ENCODE measurements at places on chromosomes 13 and 19. TPM values are rescaled to one million over a fixed set of nuclear protein-coding genes. Genes with fewer than 3 reads are reported as not detected.

CEACAM19 gene
- total RNA-seq = 2.8 TPM

SYCN gene
- not detected for total RNA-seq

MADCAM1 gene
- total RNA-seq = 4.0 TPM

TEX29 gene
- total RNA-seq = 0.22 TPM

ADAMTSL5 gene
- 4.8 TPM for total RNA-seq

F7 gene
- 1.6 TPM for total RNA-seq

DNA sequence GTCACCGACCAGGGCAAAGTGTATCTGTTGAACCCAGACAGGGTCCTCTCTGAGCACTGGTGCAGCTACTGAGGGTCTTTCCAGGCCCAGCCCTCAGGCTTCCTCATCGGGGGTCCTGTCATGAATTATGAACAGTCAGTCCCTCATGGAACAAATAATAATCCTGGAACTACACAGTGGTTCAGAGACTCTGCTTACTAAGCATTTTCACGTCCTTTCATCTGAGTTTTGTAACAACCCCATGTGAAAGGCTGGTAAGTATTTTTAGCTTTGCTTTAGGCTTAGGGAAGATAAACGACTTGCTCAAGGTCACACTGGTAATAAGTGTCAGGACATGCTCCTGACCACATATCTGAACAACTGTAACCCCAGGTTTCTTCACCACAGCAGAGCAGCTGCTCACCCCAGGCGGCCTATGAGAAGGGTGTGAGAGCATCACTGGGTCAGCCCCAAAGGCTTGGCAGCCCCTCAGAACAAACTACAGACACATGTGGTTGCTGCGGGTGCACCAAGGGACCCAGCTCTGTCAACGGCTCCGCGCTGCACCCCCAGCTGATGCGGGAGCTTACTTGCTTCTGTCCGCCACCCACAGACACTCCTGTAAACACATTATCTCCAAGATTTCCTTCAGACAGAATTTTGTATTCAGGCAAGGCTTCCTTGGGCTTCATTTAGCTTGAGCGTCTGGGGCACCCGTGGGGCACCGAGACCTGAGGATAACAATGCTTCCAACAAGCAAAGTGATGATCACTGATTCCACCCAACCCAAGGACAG is 19.4 kb upstream of the GSX1 start:
- peaks cover 27% of the 10 kb centered on the region for H3K27me3 ChIP-seq
- H3K36me3 ChIP-seq = no peaks in the 10 kb centered on the region
- H3K4me3 ChIP-seq = no peak overlapping the region
- no peak overlapping the region for H3K27ac ChIP-seq
- H3K4me1 ChIP-seq = no peaks in the 10 kb centered on the region

DNA sequence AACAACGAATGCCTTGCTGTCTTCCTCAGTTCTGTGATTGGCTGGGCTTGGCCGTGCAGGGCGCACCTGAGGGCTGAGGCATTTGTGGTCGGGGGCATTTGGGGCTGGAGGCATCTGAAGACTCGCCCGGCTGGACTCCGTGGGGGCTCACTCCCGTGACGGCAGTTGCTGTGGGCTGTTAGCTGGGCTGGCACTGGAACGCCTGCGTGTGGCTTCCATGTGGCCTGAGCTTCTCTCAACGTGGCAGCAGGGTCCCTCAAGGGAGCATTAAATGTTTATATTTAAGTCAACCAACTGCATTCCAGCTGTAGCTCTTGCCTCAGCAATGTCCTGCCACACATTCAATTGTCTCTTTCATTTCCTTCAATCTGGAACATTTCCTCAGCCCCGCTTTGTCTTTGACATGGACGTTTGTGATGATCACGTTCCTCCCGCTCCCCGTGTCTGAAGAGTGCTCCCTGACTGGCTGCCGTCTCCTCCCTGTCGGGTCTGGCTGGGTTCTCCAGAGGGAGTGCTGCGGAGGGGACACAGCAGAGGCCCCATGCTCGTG is 21.0 kb downstream of the CCDC8 start:
- peaks cover 31% of the 10 kb centered on the region for H3K4me1 ChIP-seq
- peak overlapping the region; percentile 69 for H3K27ac ChIP-seq
- no peak overlapping the region for H3K4me3 ChIP-seq
- H3K36me3 ChIP-seq = peaks cover 49% of the 10 kb centered on the region
- DNase-seq = peak; percentile 75

DNA sequence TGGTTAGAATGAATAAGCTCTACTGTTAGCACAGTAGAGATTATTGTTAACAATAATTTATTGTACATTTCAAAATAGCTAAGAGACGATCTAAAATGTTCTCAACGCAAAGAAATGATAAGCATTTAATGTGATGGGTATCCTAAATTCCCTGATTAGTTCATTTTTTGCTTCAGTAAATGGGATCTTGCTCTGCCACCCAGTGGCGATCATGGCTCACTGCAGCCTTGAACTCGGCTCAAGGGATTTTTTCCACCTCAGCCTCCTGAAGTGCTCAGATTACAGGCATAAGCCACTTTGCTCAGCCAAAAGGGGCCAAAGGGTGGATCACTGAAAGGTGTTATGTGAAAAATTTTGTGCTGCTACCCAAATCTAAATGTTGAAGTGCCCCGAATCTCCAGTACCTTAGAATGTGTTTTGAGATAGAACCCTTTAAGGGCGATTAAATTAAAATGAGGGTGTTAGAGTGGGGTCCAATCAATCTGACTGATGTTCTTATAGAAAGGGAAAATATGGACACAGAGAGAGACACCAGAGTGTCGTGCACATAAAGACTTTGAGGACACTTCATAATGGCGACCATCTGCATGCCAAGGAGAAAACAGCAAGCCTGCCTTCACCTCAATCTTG is 31.5 kb upstream of the ZNF766 start:
- no peaks in the 10 kb centered on the region for H3K36me3 ChIP-seq
- no peaks in the 10 kb centered on the region for H3K4me1 ChIP-seq
- H3K4me3 ChIP-seq = no peak overlapping the region
- H3K27me3 ChIP-seq = no peaks in the 10 kb centered on the region
- no peak overlapping the region for H3K27ac ChIP-seq
- DNase-seq = peak; percentile 78

DNA sequence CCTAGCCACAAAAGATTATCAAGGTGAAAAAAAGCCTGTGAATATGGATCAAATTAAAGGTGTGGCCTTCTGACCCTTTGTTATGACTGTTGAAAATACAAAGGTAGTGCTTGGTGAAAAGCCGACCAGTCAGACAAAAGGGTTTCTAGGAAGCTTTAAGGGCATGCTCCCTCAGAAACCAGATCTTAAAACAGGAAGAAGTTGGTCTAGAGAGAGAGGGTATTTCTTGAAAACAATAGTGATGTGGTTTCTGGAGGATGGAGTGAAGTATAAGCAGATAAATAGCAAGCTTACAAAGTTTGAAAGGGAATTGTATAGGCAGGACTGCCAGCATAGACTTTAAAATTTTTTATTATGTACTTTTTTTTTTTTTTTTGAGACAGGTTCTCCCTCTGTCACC is 5.0 kb upstream of the EID2 start:
- no peak for DNase-seq
- H3K27me3 ChIP-seq = peaks cover 6% of the 10 kb centered on the region
- H3K4me1 ChIP-seq = no peaks in the 10 kb centered on the region
- H3K36me3 ChIP-seq = no peaks in the 10 kb centered on the region

DNA sequence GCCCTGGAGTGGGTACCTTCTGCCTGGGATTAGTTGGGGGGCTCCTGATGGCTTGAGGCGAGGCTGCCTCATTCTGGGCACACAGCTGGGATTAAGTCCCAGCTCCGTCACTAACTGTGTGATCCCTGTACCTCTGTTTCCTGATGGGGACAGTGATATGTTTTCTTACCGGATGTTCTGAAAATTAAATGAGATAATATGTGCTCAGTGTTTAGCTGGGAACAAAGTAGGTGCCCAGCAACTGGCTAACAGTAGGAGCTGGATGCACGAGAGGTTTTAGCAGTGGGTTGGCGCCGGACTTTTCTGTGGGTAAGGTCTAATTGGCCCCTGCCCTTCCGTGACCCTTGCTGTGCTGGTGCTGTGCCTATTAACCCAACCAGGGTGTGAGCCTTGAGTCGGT is 203.4 kb downstream of the URI1 start:
- no peak overlapping the region for H3K27ac ChIP-seq
- H3K36me3 ChIP-seq = no peaks in the 10 kb centered on the region
- H3K27me3 ChIP-seq = no peaks in the 10 kb centered on the region
- no peak overlapping the region for H3K4me3 ChIP-seq
- no peaks in the 10 kb centered on the region for H3K4me1 ChIP-seq

- H3K4me3 ChIP-seq = no peak overlapping the region
- H3K36me3 ChIP-seq = no peaks in the 10 kb centered on the region
- DNase-seq = no peak
These were observed 272.0 kb downstream of the FOXO1 start for GRCh38 chr13:40394304-40394985.

DNA sequence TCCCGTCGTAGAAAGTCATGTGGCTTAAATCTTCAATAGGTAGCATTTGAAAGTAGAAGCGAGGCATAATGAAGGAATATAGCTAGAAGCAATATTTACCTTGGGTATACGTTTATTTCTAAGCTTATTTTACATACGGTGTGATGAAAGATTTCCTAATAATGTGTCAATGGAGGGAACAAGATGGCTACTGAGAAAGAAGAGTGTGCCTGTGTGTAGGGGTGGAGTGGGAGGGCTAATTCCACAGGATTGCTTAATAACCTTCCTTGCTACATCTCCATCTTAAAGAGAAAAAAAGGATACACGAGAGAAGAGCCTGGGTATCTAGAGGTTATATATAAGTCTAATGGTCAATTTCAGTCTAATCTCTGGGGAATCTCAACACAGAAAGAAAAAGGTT is 2.0 kb downstream of the SPART start:
- H3K27me3 ChIP-seq = no peaks in the 10 kb centered on the region
- no peak overlapping the region for H3K4me3 ChIP-seq
- H3K36me3 ChIP-seq = no peaks in the 10 kb centered on the region

DNA sequence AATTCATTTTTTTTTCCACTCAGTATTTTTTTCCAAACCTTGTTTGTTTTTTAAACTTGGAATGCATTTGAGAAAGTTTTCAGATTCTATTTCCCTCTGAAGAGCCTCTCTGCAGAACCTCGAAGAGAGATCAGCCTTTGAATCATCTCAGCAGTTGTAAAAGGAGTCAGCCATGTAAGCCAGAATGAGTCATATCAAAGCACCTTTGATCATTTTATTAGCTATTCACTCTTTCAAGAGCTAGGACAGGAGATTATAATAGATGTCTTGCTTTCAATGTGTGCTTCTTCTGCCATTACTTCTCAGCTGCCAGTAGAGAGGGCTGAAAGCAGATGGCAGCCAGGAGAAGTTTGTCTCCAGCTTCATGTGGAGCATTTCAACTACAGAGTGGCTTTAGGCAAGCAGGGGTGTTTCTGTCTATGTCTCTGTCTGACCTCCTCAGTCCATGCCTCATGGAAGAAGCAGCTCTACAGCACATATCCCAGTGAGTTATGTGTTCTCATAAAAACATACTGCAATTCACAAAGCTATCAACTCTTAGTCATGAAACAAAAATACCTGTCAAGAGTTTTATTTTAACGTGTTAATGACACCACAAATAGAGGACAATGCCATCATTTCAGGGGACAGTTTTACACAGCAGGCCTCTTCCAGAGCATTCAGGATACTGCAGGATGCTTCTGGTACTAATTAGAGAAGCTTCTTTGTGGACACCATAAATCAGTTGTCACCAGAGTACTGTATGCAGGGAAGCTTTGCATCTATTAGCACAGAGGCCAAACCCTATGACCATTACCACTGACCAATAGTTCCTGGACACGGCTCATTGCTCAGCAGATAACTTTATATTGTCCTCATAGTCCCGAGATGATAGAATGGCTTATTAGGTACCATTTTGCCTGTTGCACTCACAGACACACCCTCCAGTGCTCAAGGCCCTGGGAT is 94.3 kb downstream of the NHLRC3 start:
- no peak overlapping the region for H3K4me3 ChIP-seq
- no peaks in the 10 kb centered on the region for H3K27me3 ChIP-seq
- H3K27ac ChIP-seq = no peak overlapping the region
- no peaks in the 10 kb centered on the region for H3K4me1 ChIP-seq

DNA sequence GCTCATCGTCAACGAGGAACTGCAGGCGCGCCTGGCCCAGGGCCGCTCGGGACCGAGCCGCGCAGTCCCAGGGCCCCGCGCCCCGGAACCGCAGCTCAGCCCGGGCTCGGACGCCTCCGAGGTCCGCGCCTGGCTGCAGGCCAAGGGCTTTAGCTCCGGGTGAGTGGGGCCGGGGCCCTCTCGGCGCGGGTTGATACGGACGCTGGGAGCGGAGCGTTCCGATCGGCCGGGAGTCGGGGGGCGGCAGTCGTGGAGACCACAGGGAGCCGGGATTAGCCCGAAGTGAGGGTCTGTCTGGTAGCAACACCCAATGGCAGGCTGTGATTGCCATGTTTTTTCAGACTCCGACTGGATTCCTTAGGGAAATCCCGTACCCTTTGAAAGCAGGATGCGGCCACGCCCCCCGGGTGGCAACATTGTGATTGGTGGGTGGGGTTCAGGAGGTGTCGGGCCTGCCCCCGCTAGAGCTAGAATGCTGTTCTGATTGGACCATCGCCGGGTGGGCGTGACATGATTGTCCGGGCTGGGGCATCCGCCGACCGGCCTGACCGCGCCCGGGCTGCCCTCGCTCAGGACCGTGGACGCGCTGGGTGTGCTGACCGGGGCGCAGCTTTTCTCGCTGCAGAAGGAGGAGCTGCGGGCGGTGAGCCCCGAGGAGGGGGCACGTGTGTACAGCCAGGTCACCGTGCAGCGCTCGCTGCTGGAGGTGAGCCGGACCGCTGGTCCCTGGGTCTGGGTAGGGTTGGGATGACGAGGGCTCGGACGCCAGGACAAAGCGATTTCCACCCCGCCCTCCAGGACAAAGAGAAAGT is 11.3 kb downstream of the EPS8L1 start:
- peaks cover 65% of the 10 kb centered on the region for H3K27me3 ChIP-seq
- H3K4me3 ChIP-seq = peak overlapping the region; percentile 35
- peaks cover 44% of the 10 kb centered on the region for H3K4me1 ChIP-seq
- peaks cover 22% of the 10 kb centered on the region for H3K36me3 ChIP-seq

DNA sequence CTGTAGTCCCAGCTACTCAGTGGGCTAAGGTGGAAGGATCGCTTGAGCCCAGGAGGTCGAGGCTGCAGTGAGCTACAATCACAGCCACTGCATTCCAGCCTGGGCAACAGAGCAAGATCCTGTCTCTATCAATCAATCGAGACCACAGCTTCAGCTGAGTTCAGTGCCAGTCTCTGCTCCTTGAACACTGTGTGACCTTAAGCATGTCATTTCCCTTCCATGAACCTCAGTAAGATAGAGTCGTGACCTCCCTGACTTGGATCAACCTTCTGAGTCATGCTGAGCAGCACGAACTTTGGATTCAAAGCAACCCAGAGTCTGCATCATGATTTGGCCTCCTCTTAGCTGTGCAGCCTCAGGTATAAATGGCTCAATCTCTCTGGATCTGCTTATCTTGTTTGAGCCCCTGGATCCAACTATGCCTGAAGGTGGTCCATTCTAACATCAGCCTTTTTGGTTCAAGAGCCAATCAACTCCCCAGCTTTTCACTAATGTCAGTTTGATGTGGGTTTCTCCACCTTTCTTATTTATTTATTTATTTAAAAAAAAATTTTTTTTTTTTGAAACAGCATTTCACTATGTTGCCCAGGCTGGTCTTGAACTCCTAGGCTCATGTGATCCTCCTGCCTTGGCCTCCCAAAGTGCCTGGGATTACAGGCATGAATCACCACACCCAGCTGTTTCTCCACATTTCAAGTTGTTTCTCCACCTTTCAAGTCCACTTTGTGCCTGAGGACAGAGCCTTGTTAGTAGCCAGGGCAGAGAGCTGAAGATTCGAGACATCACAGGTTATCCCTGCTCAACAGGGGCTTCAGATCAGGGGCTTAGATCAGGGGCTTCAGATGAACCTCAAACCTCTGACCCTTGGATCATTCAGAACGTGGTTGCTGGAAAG is 26.4 kb downstream of the PTPRS start:
- H3K36me3 ChIP-seq = no peaks in the 10 kb centered on the region
- peaks cover 4% of the 10 kb centered on the region for H3K27me3 ChIP-seq
- DNase-seq = no peak
- no peak overlapping the region for H3K4me3 ChIP-seq
- H3K27ac ChIP-seq = no peak overlapping the region

All from muscle of leg (tissue), 16 donors.